ENCODE measurements at places on chromosomes 7 and 10.

- DNase-seq = no peak
These were observed 42.6 kb downstream of the ZNF273 start for GRCh38 chr7:64945503-64946175.

- no peak for DNase-seq
These were observed 12.6 kb upstream of the PPP2R2D start for GRCh38 chr10:131888186-131888604.

- DNase-seq = no peak
These were observed 34.4 kb downstream of the ADD3 start for GRCh38 chr10:110042181-110042580.

- no peak for DNase-seq
These were observed 22.0 kb downstream of the VWA2 start for GRCh38 chr10:114261076-114261475.

- no peak for DNase-seq
These were observed 69.1 kb downstream of the RTKN2 start for GRCh38 chr10:62199584-62199983.

DNA sequence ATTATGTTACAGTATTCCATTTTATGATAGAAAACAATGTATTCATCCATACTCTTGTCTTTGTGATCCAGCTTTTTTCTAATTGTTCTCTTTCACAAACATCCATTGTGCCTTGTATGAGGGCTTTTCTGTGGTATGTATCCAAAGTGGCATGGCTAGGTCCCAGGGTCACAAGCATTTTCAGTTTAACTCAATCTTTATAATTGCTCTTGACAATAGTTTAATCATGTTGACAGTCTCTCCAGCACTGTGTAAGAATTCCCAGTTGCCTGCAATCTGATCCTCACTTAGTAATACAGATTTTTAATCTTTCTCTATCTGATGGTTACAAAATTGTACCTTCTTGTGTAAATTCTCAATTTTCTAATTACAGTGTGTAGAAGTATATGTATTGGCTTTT, 533.4 kb downstream of the NEBL start:
- DNase-seq = no peak

DNA sequence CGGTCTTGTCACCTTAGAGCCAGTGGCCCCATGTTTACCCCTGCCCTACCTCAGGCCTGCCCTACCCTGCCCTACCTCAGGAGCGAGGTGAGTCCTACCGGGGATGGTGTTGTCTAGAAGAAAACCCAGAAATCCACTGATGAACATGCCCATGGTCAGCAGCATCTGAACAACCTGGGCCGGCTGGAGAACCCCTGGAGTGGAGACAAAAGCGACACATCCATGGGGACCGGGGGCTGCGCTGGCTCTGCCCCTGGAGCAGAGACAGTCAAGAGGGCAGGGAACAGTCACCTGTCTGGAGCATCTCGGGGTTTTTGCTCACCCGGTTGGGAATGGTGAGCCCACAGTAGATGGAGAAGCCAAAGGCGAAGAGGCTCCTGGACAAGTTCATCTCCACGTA, 36.3 kb downstream of the STRA8 start:
- no peak for DNase-seq

DNA sequence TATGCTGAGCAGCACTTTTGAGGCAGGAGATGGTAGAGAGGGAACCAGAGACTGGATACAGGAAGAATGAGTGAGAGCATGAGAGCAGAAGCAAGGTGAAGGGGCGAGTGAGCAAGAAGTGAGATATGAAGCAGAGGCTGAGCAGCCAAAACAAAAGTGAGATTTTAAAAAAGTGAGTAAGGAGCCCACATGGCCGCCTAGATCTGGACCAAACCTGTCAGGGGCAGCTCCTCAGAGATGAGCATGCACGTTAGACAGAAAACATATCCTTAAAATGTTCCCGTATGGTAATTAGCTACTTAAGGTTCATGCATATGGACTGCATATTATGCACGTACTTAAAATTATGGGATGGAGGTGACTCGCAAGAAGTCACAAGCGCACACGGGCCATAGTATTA, 22.5 kb downstream of the TMEM176A start:
- no peak for DNase-seq

DNA sequence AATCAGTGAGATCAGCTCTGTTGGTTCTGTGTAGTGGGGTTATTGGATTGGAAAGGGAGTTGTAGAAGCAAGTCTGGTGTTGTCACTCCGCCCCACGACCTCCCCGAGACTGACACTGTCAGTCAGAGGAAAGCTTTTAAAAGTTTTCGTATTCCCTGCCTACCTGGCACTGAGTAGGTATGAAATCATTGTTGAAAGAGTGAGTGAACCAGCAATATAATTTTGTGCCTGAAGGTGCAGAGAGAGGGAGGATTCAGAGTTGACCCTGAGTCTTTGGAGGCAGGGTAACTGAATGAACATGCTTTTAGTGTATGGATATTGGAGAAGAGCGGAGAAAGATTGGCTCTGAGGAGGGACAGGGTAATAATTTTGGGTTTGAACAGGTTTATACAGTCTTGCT, 27.3 kb downstream of the CCNY start:
- DNase-seq = no peak

DNA sequence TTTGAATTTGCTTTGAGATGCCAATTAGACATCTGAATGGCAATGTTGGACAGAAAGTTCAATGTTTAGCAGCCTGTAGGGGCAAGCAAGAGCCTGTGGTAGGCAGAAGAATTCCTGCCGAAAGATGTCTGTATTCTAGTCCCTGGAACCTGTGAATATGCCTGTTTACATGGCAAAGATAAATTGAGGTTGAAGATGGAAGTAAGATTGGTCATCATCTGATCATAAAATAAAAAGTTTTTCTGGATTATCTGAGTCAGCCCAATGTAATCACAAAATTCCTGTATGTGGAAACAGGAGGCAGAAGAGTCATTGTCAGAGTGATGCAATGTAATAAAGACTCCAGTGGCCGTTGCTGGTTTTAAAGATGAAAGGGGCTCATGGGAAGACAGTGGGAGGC, 430.5 kb downstream of the MDFIC start:
- DNase-seq = no peak

DNA sequence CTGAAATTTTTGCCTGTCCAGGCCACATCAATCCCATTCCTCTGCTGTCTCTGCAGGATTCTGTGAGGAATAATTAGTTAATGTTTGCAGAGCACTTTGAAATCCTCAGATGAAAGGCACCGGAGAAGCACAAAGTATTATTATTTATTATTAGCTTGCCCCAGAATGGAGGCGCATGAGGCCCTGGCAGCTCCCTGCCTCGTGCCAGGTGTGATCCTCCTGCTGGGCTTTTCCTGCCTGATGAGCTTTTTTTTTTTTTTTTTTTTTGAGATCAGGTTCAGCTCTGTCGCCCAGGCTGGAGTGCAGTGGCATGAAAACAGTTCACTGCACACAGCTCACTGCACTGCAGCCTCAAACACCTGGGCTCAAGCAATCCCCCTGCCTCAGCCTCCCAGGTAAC, 65.2 kb downstream of the TCF7L2 start:
- DNase-seq = no peak

GRCh38 chr7:5350174-5350463, 67.4 kb downstream of the SLC29A4 start:
- DNase-seq = no peak

GRCh38 chr7:46786221-46786954, 795.5 kb downstream of the TNS3 start:
- DNase-seq = no peak

- no peak for DNase-seq
These were observed 24.5 kb upstream of the FAM133B start for GRCh38 chr7:92614660-92615174.

- no peak for DNase-seq
These were observed 727.0 kb downstream of the TYW1 start for GRCh38 chr7:67723591-67723990.

DNA sequence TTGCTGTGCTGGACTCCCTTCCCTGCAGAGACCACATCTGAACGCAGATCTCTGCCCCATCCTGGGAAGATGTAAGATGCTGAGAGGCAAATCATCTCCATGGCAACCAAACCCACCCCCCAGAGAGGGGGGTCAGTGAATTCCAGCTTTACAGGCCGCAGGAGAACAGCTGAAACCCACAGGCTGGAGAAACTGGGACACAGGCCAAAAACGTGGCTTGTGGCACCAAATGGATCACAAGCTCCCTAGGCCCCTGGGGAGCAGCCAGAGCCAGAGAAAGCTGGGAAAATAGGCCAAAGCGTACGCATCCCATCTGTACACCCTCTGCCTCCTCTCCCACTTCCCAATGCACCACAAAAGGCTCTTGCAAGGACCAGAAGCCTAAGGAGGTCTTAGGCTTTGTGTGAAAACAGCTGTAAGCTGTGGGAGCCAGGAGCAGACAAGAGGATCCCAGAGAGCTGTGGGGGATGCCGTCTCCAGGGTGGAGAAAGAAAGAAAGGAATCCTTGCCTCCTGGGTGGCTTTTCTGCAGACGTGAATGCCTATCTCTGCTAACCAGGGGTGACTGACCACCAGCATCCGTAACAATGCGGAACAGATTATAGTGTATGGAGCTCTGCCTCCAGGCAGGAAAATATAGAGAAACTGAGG, 59.5 kb downstream of the TMEM130 start:
- DNase-seq = peak; percentile 98

GRCh38 chr10:123305671-123306070, 151.5 kb downstream of the BUB3 start:
- no peak for DNase-seq

DNA sequence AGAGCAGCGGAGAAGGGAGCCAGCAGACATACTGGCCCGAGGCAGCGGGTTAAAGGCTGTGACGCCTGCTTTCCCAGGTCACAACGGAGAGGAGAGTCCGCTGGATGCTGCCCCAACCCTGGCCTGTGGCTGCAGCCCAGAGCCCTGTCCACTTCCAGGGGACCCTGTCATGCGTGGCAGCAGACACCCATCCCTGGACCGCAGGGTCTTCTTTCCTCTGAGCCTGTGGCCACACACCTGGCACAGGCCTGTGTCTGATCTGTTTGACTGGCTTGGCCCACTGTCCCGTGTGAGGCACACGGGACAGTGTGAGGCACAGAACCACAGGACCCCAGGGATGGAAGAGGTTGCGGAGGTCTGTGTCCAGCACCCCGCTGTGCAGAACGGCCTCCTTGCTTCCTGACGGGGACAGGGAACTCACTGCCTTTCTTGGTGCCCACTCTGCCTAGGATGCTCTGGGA, 42.4 kb downstream of the INSIG1 start:
- no peak for DNase-seq

DNA sequence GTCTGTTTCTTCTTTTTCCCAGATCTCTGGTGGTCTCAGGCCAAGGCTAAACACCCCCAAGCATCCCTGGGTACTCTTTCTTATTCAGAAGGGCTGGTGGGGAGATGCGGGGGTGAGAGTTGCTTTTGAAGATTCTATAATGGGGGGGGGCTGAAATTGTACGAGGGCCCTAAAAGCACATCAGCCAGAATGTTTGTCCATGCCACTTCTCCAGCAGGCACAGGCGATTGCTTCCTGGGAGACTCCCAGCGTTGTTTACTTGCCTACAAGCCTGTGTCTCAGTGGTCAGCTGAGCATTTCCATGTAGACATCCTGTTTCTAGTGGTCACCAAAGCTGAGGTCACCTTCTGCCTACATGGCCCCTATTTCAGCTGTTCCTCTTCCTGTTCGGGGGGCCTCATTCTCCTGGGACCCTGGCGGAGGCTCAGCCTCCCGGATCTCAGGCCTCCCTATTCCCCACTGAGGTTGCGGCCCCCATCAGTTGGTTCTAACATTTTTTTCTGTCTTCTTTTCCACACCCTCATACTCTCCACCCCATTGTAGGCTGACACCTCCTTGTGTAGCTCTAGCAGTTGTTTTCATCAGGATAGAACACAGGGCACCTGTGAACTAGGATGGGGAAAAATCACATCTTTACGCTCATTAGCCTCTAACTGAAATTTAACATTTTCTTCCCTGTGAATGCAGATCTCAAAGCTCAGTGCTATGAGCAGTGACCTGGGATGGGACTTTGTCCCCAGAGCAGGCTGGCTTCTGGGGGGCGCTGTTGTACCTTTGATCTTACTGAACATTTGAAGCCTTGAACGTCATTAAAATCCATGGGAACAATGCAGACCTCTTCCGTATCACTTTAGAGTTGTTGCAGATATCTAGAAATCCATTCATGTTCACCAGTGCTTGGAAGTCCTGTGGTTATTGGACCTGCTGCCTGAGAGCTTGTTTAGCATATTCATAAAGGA, 286.5 kb downstream of the GLRX3 start:
- DNase-seq = no peak

- DNase-seq = no peak
These were observed 64.4 kb downstream of the SAMD9 start for GRCh38 chr7:93053209-93053948.

DNA sequence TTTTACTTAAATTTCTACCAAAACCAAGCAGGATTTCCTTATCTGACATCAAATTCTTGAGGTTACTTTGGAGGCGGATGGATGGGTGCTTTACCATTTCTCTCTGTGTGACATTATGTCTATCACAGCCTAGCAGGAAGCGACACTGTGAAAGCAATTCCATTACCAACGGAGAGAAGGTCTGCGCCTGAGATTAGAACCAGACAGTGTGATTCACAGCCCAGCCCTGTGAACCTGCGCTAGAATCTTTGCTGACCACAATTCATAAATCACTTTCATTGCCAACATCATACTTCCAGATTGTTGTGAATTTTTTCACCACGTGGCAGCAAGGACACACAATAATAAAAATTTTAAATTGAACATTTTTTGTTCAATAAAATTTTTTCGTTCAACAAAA, 126.5 kb downstream of the CUBN start:
- DNase-seq = no peak

GRCh38 chr10:97199152-97199551, 13.4 kb upstream of the SLIT1 start:
- no peak for DNase-seq

GRCh38 chr10:24307116-24307515, 98.2 kb downstream of the KIAA1217 start:
- DNase-seq = no peak

GRCh38 chr10:114346176-114347031, 57.9 kb downstream of the AFAP1L2 start:
- no peak for DNase-seq

DNA sequence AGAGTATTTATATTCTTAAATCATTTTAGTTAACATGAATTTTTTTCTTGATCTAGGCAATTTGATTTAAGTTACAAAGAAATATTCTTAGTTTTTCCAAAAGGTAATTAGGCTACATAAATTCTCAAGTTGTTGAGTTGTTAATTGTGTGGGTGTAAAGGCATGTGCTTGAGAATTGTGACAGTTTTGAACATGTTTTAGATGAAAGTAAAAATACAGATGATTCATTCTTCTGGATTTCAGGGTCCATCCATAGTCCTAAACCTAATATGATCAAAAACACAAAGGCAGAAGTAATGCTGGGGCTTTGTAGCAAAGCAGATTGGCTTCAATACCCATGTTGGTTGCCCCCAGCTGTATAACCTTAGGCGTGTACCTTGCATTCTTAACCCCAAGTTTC, 127.9 kb downstream of the CPED1 start:
- DNase-seq = no peak

GRCh38 chr10:127280446-127280845, 84.1 kb upstream of the INSYN2A start:
- DNase-seq = no peak
